ENCODE measurements at places on chromosomes 16 and 17. TPM values are rescaled to one million over a fixed set of nuclear protein-coding genes. Genes with fewer than 3 reads are reported as not detected.

GRCh38 chr17:46827274-46827673 is 8.8 kb upstream of the WNT3 start:
- ATAC-seq: no peak

DNA sequence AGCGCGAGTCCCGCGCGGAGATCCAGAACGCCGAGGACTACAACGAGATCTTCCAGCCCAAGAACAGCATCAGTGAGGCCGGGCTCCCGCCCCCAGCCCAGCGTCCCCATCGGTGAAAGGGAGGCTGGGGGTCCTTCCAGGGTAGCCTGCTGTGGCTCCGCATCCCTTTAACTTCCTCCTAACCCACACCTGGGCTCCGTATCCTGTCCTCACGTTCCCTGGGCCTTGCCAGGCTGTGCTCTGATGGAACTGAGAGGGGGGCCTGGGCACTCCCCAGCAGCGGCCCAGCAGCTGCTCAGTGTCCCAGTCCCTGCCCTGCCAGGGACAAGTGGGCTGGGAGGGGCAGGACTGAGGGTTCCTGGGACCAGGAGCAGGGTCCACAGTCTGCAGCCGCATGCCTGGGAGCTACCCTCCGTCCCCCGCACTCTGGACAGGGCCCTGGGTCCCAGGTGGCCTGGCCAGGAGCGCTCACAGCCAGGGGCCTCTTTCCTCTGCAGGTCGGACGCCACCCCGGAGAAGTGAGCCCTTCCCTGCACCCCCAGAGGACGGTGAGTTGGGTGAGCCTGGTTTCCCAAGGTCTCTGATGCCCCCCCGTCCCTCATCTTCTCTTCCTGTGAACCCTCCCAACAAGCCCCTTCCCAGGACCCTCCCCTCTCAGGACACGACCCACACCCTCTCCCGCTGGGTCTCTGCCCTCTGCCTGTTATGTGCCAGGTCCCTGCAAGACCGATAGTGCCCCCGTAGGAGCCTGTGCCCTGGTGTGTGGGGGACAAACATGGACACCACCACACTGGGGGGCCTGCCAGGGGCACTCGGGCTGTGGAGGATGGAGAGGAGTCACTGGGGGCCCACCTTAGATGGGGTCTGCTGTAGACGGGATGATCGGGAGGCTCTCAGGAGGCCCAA is 18.1 kb downstream of the KATNB1 start:
- no peak for ATAC-seq

RNF157 gene
- total RNA-seq: 28.7 TPM

MGAT5B gene
- 6.1 TPM for total RNA-seq

CES4A gene
- total RNA-seq: 4.5 TPM

RAB40C gene
- total RNA-seq: 17.4 TPM

EPOP gene
- total RNA-seq: 0.76 TPM

TBKBP1 gene
- total RNA-seq: 10.4 TPM
